ENCODE measurements at places on chromosomes 11 and 22.

GRCh38 chr11:119912229-119912628, 183.2 kb upstream of the NECTIN1 start:
- DNase-seq: no peak

- DNase-seq: peak; percentile 96
These were observed at the start of gene BCL2L13 for GRCh38 chr22:17638432-17639246. Gene BCL2L13 (plus strand): TSS chr22:17638757. CDS start chr22:17655712, 16,955 bp downstream.

- no peak for DNase-seq
These were observed 16.1 kb downstream of the C2CD3 start for GRCh38 chr11:74154620-74155281.

DNA sequence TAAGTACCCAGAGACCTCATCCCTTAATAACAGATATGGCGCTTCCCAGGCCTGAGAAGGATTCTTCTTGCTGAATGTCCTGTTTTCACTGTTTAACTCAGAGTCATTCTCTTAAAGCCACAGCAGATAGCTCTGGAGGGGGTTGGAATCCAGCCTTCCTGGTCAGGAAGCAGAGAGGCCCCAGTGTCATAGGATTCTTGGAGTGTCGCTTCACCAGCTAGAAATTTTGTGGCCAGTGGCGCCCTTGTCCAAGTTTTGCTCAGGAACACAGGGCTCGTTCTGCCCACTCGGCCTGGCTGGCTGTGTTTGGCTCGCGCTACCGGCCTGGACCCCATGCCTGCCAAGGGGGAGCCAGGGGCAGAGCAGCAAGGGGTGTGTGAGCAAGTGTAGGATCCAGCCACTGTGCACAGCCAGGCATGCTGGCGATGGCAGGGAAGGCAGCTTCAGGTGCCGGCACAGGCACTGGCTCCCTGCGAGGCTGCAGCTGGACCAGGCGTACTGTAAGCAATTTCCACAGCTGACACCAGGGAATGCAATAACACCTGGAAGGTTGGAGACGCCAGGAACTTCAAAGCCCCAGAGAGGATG, 214.8 kb upstream of the SESN3 start:
- no peak for DNase-seq

DNA sequence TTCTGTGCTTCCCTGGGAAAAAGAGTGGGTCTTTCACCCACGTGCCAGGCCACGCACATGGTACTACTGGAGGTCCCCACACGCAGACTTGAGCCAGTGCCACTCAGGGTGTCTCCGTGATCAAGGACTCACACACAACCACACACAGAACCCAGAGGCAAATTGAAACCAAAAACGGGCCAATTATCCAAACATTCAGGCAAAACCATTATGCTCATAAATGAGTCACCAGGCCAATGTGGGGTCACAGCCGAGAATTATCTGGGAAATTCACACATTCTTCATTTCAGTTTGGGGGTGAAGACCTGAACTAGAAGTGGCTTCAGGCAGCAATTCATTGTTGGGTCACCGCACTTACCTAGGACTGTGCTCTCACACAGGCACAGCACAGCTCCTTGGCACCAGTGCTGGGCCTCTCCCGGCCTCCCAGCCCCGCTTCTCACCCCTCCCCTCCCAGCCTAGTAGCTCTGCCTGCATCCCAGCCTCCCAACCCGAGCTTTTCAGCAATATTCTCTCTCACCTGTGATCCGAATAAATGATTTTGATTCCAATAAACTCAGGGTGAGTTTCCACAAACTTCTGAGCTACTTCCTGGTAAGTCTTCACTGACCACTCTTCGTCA, 28.0 kb downstream of the ADA2 start:
- no peak for DNase-seq

- no peak for DNase-seq
These were observed 66.9 kb downstream of the TBC1D22A start for GRCh38 chr22:46829117-46829891.

DNA sequence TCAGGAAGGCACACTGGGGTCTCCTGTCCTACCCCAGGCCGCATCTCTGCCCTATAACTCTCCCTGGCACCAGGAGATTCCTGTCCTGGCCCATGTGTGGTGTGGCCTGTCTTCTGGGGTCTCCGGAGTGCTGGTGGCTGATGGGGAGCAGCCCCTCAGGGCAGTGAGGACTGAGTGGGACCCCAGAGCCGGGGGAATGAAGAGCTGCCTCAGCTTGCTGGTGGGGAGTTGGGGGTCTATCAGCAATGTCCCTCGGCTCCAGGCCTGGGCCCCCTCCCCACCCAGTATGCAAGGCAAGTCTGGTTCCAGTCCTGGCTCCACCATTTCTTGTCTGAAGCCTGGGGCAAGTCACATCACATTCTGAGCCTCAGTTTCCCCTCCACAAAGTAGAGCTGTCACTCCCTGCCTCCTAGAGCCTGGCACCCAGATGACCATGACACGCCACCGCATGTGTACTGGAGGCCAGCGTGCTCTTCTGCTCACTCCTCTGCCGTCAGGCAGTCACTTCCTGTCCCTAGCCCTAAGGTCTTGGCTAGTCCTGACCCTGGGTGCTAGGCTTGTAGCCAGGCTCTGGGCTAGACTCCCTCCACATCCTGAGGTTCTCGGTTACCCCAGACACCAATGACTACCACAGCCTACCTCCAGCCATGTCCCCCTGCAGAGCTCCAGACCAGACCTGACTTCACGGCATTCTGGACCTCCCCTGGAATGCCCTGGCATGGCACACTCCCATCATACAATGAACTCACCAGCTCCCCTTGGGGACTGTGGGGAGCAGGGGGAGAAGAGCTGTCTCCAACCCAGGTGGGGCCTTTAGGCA, 12.8 kb downstream of the ARAP1 start:
- no peak for DNase-seq

DNA sequence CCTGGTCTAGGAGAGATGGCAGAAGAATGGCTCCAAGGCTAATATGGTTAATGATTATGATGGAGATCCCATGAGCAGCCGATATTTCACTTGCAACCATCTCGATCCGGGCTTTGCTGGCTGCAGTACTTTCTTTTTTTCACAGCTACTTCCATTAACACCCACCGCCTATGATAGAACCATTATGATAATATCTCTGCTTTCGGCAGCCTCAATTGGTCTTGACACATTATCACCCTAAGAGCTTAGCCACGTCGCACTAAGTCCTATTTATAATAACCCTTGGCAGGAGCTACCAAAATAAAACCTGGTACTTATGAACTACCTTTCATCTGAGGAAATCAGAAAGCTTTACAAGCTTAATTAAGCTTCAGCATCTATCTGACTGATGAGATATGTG, 7.6 kb upstream of the FJX1 start:
- no peak for DNase-seq

DNA sequence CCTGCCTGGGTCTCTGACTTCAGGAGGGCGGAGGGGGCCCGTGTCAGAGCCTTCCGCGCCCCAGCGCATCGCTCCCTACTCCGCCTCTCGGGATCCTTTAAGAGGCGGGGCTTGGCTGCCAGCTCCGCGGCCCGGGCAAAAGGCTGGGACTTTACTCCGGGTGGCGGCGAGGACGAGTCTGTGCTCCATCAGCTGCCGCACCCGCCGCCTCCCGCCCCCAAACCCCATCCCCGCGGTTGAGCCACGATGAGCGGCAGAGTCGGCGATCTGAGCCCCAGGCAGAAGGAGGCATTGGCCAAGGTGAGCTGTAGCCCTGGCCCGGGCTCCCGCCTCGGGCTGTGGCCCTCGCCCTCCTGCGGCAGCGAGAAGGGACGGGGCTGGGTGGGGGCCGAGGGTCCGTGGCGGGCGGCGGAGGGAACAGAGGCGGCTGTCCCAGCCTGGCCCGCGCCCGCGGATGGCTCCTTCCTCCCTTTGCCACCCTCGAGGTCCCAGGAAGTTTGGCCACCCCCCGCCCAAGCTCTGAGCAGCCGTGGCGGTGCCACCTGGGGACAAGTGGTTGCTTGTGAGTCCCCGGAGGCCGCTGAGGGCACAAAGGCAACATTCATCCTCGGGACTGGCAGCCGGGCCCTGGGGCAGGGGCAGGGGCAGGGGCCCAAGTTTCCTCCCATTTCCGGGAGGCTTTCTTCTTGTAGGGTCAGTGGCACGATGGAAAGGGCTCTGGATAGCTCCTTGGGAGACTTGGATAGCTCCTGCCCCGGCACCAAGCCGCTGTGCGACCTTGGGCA, at the start of gene SEC14L2:
SEC14L2 (plus strand) TSS at position 148 of the 785 bp plus-strand sequence; CDS start at position 247, 99 bp downstream.
- peak; percentile 58 for DNase-seq
